SK-MEL-5 (cell line): ENCODE measurements at places on chromosomes 12 and 14. TPM values are rescaled to one million over a fixed set of nuclear protein-coding genes. Genes with fewer than 3 reads are reported as not detected.

Gene B3GNT4
- total RNA-seq = 0.05 and 0.21 TPM in 2 replicates

Gene PLXNC1
- total RNA-seq = 48.8 and 52.5 TPM in 2 replicates

DNA sequence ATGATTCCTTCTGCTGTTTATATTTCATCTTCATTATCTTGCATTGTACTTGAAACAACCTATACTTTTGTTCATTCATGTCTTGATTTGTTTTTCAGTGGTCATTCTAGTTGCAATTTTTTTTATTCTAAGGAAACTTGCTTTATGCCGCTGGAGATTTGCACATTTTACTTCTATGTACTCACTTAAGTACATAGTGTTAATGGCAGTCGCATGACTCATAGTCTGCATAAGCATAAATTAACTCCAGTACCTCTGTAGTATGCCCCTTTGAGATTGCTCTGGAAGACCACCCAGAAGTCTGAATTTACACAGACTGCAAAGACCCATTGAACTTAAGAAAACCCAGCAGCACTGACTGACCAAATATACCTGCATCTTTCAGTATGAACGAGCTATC lies 77.0 kb downstream of the MSRB3 start:
- no peak for DNase-seq

DNA sequence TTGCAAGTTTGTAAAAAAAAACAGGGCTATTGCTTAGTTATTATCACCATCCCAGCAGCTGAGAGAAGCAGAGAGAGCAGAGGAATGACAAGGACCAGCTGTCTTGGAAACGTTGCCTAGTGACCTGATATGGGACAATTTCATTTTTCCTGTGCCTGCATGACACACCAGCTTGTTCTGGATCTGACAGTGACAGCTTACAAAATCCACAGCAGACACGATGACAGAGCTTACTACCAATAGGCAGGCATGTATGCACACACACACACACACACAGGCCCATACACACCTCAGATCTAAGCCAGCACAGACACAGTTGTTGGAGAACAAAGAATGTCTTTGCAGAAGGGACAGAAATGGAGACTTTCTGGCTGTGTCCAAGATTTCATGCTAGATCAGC lies 25.4 kb downstream of the HSPB8 start:
- no peak for DNase-seq

- peak; percentile 97 for DNase-seq
These were observed 14.4 kb downstream of the ERP27 start for GRCh38 chr12:14923944-14924343.

DNA sequence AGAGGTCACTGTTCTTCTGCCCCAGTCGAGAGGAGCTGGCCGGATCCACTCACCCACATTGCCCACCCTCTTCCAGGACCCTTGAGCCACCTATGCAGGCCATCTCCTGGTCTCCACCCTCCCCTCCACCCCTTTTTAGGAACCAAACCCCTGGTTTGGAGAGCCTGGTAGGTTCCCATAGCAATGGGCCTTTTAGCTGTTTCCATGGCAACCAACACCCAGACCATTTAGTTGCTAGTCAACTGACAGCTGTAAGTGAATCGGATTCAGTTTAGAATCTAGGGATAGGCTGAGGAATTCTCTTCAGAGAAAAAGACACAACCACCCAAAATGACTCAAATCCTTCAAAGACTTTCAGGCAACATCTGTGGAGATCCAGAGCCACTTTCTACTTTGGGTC lies 16.5 kb downstream of the NPC2 start:
- no peak for DNase-seq

Gene PRKCH
- 51.8 and 58.6 TPM in 2 replicates for total RNA-seq

DNA sequence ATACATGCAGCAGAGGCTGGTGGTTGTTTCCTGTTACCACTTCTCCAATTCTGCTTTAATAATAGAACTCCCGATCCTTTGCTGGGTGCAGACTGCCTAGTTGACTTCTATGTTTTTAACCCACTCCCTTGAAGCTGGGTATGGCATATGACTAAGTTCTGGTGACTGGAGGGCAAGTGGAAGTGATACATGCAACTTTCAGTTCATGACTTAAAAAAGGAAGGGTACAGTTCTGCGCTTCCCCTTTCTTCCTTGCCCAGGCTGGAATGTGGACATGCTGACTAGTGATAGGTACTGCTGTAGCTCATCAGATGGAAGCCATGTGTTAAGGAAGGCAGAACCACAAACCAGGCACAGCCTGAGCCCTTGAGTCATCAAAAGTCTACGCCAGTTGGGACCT lies 2.4 kb upstream of the A2M start:
- peak; percentile 47 for DNase-seq

GRCh38 chr12:560691-561390 lies 101.1 kb downstream of the B4GALNT3 start:
- DNase-seq = no peak

Gene KRT4
- not detected in 2 replicates for total RNA-seq

Gene LRIG3
- total RNA-seq = 7.6 and 8.9 TPM in 2 replicates

GRCh38 chr12:97490141-97490540 lies 27.5 kb downstream of the RMST start:
- DNase-seq = no peak

Gene UNC79
- 1.2 and 1.5 TPM in 2 replicates for total RNA-seq

DNA sequence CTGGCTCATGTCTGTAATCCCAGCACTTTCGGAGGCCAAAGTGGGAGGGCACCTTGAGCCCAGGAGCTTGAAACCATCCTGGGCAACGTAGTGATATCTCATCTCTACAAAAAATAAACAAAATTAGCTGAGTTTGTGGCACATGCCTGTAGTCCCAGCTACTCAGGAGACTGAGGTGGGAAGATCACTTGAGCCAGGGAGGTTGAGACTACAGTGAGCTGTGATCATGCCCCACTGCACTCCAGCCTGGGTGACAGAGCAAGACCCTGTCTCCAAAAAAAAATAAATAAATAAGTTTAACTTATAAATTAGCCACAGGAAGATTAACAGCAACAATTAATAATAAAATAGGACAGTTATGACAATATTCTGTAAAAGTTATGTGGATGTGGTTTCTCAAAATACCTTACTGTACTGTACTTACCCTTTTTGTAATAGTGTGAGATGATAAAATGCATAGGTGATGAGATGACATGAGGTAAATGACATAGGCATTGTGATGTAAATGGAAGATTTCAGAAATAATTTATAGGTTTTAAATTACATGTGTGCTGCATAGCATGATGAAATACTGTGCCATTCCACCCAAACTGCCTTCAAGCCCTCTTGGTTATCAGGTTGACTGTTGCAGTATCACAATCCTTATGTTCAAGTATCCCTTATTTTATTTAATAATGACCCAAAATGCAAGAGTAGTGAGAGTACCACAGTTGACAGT lies 22.0 kb downstream of the USP15 start:
- no peak for DNase-seq

- DNase-seq = no peak
These were observed 71.5 kb downstream of the SCARB1 start for GRCh38 chr12:124792156-124792555.

- DNase-seq = no peak
These were observed 162.5 kb upstream of the NOS1 start for GRCh38 chr12:117523971-117524370.

Gene GDF3
- not detected in 2 replicates for total RNA-seq

Gene TMEM119
- total RNA-seq = not detected in 2 replicates

Gene RNFT2
- total RNA-seq = 2.3 and 3.3 TPM in 2 replicates

Gene SPRYD4
- 4.5 and 4.8 TPM in 2 replicates for total RNA-seq

DNA sequence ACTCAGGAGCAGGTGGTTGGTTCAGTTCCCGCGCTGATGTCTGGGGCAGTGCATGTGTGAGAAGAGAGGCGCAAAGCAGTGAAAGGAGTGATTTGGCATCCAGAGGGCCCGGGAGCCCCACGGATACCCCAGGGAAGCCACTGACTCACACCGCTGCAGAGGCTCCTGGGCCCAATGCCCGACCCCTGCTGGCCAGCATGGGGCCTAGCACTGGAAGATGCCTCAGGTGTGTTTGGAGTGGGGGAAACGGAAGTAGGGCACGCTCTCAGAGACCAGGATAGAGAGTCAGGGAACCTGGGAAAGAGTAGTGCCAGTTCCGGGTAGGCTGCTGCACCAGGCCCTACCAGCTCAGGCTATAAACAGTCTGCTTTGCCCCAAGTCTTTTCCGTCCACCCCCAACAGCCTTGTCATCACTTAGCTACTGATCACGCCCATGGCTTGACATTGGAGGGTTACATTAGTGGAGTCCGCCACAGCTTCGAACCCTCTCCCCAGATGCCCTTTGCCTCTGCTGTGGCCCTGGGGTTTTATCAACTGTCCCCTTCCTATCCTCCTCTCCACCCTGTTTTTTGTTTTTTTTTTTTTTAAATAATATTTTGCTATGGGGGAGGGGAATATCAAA lies 9.5 kb upstream of the CSAD start:
- peak; percentile 68 for DNase-seq

GRCh38 chr12:82867762-82868500 lies 181.2 kb downstream of the TMTC2 start:
- no peak for DNase-seq

Gene MIP
- not detected in 2 replicates for total RNA-seq

Gene FBXO33
- total RNA-seq = 22.0 and 27.8 TPM in 2 replicates

GRCh38 chr12:13105781-13106180 lies 2.3 kb upstream of the GSG1 start:
- no peak for DNase-seq

Gene IRAK3
- not detected in 2 replicates for total RNA-seq

Gene CIT
- total RNA-seq = 34.3 and 47.6 TPM in 2 replicates

DNA sequence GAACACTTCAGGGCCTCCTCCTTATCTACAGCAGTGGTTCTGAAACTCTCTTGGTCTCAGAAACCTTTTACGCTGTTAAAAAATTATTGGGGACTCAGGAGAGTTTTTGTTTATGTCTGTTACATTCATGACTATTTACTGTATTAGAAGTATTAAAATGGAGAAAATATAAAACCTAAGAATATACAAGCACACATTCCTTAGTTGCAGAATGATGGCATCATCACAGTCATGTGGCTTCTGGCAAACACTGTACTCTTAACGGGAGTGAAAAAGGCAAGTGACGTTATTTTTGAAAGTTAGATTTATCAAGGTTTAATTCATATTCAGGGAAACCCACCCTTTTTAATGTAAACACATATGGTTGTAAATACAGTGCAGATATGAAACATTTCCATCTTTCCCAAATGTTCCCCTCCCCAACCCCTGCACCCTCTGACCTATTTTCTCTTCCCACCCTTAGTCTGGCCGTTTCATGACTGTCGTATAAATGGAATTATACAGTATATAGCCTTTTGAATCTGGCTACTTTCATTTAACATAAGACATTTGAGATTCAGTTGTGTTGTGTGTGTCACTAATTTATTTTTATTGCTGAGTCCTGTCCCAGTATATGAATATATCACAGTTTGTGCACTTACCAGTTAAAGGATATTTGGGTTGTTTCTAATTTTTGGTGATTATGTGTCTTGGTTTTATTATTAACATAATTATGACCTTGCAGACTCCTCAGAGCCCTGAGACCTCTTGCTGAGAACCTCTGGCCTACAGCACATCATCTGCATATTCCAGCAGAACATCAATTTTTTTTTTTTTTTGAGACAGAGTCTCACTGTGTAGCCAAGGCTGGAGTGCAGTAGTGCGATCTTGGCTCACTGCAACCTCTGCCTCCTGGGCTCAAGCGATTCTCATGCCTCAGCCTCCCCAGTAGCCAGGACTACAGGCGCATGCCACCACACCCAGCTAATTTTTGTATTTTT lies 457.0 kb downstream of the PCNX1 start:
- DNase-seq = no peak

Gene CIROP
- not detected in 2 replicates for total RNA-seq

DNA sequence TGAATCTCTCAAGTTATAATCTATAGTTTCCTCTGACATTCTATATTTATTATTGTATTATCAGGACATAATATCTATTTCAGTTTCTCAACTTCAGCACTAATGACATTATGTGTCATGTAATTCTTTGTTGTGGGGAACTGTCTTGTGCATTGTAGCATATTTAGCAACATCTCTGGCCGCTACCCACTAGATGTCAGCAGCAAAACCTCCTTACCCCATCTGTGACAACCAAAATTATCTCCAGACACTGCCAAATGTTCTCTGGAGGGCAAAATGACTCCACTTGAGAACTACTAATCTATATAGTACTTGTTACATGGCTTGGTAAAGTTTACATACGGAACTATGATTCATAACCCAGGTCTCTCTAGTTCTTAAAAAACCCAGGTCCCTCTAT lies 110.2 kb downstream of the RASSF9 start:
- peak; percentile 44 for DNase-seq

DNA sequence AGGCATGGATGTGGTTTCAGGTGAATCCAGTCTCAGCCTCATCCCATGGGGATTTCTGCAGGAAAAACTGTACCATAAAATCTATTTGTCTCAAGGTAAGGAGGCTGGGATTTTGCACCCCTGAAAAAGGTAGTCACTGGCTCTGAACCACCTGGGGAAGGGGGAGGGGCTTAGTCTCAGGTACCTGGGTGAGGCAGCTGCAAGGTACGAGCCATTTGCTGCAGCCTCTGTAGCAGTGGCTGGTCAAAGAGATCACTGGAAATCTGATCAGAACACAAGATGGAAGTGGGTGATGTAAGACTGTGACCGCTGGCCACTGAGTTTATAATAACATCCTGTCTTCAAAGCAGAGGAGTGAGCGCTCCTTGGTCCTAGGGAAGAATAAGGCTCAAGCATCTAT lies 209.9 kb upstream of the NOS1 start:
- no peak for DNase-seq

Gene CPNE8
- total RNA-seq = 41.7 and 42.3 TPM in 2 replicates

- DNase-seq = no peak
These were observed 441.2 kb downstream of the BTG1 start for GRCh38 chr12:91704446-91704845.

Gene NRL
- 2.5 and 2.6 TPM in 2 replicates for total RNA-seq

DNA sequence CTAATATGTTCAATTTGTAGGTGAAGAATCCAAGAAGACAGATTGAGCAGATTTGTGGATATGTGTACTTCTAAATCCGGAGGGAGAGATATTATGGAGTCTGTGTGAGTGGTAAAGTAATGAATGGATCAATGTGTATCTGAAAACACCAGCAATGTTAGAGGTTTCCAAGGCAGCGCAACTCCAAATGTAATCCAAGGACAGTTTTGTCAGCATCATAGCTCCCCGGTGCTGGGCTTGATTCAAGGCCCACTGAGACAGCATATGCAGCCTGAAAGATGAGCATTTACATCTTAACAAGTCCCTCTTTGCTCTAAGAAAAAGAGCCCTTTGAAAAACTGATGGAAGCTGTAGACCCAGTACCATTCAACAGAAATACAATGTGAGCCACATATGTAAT lies 38.3 kb upstream of the FRMD6 start:
- no peak for DNase-seq

Gene FMNL3
- 14.5 and 17.4 TPM in 2 replicates for total RNA-seq

GRCh38 chr12:82149045-82149444 lies 209.1 kb downstream of the CCDC59 start:
- DNase-seq = no peak

DNA sequence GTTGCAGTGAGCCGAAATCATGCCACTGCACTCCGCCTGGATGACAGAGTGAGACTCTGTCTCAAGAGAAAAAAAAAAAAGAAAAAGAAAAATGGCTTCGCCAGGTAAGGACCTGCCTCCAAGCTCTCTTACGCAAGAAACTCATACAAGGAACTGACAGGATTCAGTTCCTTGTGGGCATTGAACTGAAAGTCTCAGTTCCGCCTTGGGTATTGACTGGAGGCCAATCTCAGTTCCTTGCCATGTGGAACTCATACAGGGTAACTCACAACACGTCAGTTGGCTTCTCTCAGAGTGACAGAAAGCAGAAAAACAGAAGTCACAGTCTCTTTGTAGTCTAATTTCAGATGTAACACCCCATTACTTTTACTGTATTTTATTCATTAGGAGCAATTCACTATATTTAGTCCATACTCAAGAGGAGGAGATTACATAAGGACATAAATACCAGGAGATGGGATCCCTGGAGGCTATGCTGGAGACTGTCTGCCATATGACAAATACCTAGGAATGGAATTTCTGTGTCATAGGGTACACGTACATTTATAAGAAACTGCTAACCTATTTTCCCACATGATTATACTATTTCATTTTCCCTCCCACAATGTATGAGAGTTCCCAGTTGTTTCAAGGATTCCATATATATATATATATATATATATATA lies 11.4 kb upstream of the NOPCHAP1 start:
- no peak for DNase-seq
